ENCODE measurements at places on chromosomes 2 and 18. TPM values are rescaled to one million over a fixed set of nuclear protein-coding genes. Genes with fewer than 3 reads are reported as not detected.

- no peaks in the 10 kb centered on the region for H3K27me3 ChIP-seq
- H3K4me3 ChIP-seq: no peak overlapping the region
- H3K36me3 ChIP-seq: no peaks in the 10 kb centered on the region
- no peaks in the 10 kb centered on the region for H3K4me1 ChIP-seq
- no peak overlapping the region for H3K27ac ChIP-seq
Observed at GRCh38 chr2:75290600-75291150, 91.4 kb upstream of the TACR1 start.

DNA sequence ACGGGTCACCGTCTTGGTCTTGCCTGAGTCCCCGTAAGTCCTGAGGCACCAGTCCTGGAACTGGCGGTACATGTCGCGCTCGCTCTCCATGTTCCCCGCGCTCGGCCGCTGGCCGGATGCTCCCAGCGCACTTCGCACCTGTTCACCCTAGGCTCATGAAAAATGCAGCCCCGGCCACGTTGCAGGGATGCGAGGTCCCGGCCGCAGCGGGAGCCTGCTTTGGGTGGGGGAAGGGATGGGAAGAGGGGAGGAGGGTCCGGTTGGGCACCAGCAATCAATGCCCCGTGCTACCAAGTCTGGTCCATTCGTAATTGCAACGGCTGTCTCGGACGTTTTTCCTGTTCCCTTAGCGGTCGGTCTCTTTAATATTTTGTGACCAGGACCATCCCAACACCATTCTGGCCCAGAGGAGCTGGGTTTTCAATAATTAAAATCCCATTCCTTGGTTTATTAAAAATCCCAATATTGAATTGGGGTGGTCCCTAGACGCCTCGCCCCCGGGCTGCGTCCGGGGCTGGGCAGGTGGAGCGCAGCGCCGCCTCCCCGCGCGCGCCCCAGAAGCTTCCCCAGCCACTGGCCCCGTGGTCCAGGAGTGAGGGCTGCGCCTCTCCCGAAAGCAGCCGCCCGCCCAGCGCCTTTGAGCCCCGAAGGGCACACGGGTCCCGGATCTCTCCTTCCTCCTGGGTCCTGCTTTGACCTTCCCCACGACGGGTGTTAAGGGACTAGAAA is 1.4 kb downstream of the NOL4 start:
- H3K36me3 ChIP-seq: no peaks in the 10 kb centered on the region
- no peak overlapping the region for H3K4me3 ChIP-seq
- peaks cover 9% of the 10 kb centered on the region for H3K27me3 ChIP-seq
- no peak overlapping the region for H3K27ac ChIP-seq

GRCh38 chr18:30676053-30676480 is 366.5 kb downstream of the DSC3 start:
- DNase-seq: no peak
- H3K27me3 ChIP-seq: no peaks in the 10 kb centered on the region
- H3K36me3 ChIP-seq: no peaks in the 10 kb centered on the region
- no peak overlapping the region for H3K4me3 ChIP-seq
- H3K27ac ChIP-seq: no peak overlapping the region

DNA sequence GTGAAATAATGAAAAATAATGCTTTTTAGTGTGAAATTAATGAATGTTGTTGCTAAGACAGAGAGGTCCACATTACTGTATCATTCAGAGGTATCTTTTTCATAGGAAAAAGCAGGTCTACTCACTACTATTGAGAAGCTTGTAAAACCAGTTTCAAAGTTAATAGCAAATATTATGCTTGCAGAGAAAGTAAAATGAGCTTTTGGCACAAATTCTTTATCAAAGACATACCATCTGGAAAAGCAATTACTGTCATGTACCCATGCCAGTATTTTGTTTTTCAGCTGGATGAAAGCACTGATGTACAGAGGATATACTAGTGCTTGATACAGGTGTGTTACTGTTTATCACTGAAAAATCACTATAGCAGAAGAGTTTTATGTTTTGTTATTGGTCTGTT is 77.5 kb downstream of the NCOA1 start:
- no peak overlapping the region for H3K4me3 ChIP-seq
- no peaks in the 10 kb centered on the region for H3K4me1 ChIP-seq
- H3K27me3 ChIP-seq: no peaks in the 10 kb centered on the region
- no peak for DNase-seq
- peaks cover 8% of the 10 kb centered on the region for H3K36me3 ChIP-seq
- H3K27ac ChIP-seq: no peak overlapping the region

- H3K27ac ChIP-seq: peak overlapping the region; percentile 82
- peak; percentile 46 for DNase-seq
- H3K4me3 ChIP-seq: no peak overlapping the region
- H3K36me3 ChIP-seq: no peaks in the 10 kb centered on the region
Observed at GRCh38 chr2:197184959-197185586, 125.5 kb downstream of the ANKRD44 start.

GRCh38 chr2:118654945-118655344 is 192.5 kb downstream of the EN1 start:
- no peak overlapping the region for H3K27ac ChIP-seq
- H3K4me1 ChIP-seq: no peaks in the 10 kb centered on the region
- no peaks in the 10 kb centered on the region for H3K36me3 ChIP-seq
- H3K27me3 ChIP-seq: no peaks in the 10 kb centered on the region
- no peak for DNase-seq
- no peak overlapping the region for H3K4me3 ChIP-seq

DNA sequence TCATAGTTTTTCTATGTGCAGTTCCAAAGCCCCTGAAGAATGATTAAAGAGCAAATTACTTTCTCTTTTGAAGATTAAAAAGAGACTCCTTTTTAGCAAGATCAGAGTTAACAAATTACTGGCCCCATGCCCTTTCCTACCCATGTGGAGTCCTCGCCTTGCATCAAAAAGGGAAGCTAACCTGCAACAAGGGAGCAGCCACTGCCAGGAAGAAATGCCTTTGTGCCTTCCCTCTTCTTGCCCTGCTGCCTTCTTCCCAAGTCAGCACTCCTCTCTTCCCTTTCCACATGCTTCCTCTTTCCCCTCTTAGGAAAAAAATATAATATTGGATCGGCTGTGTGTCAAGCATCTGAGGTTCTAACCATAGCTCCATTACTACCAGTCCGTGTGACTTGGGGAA is 37.1 kb upstream of the CYP1B1 start:
- no peak overlapping the region for H3K4me3 ChIP-seq
- peaks cover 14% of the 10 kb centered on the region for H3K4me1 ChIP-seq
- no peaks in the 10 kb centered on the region for H3K36me3 ChIP-seq

Gene SF3B1
- total RNA-seq: 180 TPM

Gene TMEM182
- total RNA-seq: 4.4 TPM

All from liver (tissue), 10 donors.